Hair follicle dermal papilla cell (primary cell): ENCODE measurements at places on chromosomes 6 and 20. TPM values are rescaled to one million over a fixed set of nuclear protein-coding genes. Genes with fewer than 3 reads are reported as not detected.

The ACTL10 gene
- 2.3 and 4.5 TPM in 2 replicates for total RNA-seq

The HLA-DRB5 gene
- 0.49 TPM in 1 of 2 replicates, not detected in the other for total RNA-seq

The THBS2 gene
- 231 and 239 TPM in 2 replicates for total RNA-seq

The MUC22 gene
- total RNA-seq, result not detected in 2 replicates

The DLL1 gene
- total RNA-seq, result 0.32 and 2.3 TPM in 2 replicates

The CST4 gene
- not detected in 2 replicates for total RNA-seq

The ADGRF5 gene
- under 0.01 TPM in 2 replicates for total RNA-seq

The FRMD1 gene
- total RNA-seq, result not detected in 2 replicates

The HSPA1L gene
- 0.73 and 0.97 TPM in 2 replicates for total RNA-seq

The TCF15 gene
- not detected in 2 replicates for total RNA-seq

The PTK6 gene
- under 0.01 and 0.12 TPM in 2 replicates for total RNA-seq

The WFDC12 gene
- total RNA-seq, result not detected in 2 replicates

The CD2AP gene
- 24.0 and 28.7 TPM in 2 replicates for total RNA-seq

The SNX3 gene
- total RNA-seq, result 121 and 133 TPM in 2 replicates

The TSHZ2 gene
- 1.1 and 2.6 TPM in 2 replicates for total RNA-seq
